ENCODE measurements at places on chromosomes 5 and 9. TPM values are rescaled to one million over a fixed set of nuclear protein-coding genes. Genes with fewer than 3 reads are reported as not detected.

The ANKRD31 gene
- 0.32 TPM for total RNA-seq

The CDC20B gene
- total RNA-seq = not detected

The PCBD2 gene
- total RNA-seq = 6.0 TPM

The RBM18 gene
- total RNA-seq = 11.7 TPM

The PALM2AKAP2 gene
- 12.2 TPM for total RNA-seq

The CEL gene
- not detected for total RNA-seq

The NMUR2 gene
- 0.13 TPM for total RNA-seq

The FOXD4L3 gene
- not detected for total RNA-seq

The NEURL1B gene
- 0.11 TPM for total RNA-seq

The SNCB gene
- not detected for total RNA-seq

The GMCL2 gene
- not detected for total RNA-seq

The OTULINL gene
- 1.7 TPM for total RNA-seq
